ENCODE measurements at places on chromosomes 1 and 21.

DNA sequence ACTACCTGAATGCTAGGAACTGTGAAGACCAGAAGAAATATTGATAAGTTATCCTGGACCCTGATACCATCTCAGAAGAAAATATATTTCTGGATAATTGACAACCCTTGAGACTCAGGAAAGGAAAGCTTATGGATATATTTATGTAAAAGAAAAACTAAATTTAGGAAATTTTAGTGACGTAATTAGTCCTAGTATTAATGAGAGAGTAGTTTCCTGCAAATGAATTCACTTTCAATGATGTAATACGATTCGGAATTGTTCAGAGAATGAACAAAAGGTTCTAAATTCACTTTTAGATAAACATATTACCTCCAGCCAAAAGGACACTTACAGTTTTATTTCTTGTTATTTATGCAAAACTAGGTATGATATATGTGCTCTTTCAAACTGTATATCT lies 1120.1 kb upstream of the NCAM2 start:
- no peak for DNase-seq

- no peak for DNase-seq
Measured at GRCh38 chr1:116690849-116691406, 23.4 kb upstream of the IGSF3 start.

DNA sequence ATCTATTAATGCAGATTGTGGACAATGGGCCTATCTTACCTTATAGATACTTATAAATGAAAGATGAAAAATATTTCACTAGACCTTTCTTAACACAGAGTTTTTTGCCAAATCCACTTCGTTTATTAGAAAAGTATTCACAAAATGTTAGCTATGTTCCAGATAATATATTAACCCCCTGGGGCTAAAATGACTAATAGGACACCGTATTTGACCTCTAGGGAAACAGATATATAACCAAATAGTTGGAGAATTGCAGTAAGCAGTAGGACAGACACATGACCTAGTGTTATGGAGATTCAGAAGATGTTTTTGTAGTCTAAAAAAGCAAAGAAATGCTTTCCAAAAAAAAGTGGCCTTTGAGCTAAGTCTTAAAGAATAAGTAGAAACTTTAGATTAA lies 106.9 kb downstream of the SEC16B start:
- DNase-seq: no peak

GRCh38 chr21:45032977-45033710 lies 41.2 kb upstream of the ADARB1 start:
- no peak for DNase-seq

GRCh38 chr1:47416319-47417169 lies 459 bp downstream of the FOXE3 start:
- no peak for DNase-seq

DNA sequence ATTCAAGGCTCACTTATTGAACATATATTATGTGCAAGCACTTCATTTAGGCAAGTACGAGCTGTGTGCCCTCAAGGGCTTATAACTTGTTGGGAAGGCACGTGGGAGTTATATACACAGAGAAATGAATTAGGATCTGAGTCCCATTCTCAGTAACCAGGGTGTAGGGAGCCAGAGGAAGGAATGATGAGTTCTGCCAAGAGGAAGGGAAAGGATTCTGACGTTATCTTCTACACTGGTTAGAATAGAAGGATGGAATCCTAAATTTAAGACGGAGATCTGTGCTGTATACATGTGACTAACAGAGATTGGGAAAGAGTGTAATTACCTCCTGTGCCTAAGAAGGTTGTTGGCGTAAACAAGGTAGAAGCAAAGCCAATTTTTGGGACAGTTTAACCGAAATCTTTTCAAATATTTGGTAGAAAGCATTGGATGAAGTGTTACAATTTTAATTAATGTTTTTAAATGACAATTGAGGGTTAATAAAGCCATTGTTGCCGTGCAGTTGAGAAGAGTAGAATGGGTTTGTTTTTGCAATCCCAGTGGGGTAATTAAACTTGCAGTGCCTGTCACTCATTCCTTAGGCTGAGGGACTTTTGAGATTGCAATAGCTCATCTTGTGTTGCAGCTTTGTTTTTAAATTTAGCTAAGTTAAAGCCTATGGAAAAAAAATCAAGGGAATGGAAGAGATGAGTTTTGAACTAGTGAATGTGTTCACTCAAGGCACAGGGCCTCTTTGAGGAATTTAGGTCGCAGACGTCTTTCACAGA lies 177.2 kb downstream of the NFIA start:
- no peak for DNase-seq

DNA sequence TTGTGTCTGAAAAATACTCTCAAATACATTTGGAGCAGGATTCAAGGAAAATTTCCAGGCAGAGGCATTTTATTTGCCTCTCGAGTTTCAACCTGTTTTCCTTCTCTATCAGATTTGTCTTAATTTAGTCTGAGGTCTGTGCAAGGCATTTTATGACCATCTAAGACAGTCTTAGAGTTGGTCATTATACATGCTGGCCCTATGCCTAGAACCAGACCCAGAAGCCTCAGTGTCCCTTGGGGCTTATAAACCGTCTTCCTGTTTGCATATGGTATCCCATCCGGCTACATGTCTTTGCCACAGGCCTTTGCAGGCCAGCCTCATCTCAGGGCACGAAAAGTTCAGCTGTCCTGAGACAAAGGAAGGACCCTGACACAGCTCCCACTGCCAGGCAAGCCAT lies 346.1 kb downstream of the SIPA1L2 start:
- DNase-seq: no peak

GRCh38 chr1:240342251-240342625 lies 250.6 kb downstream of the FMN2 start:
- DNase-seq: no peak

- no peak for DNase-seq
Measured at GRCh38 chr1:110291241-110292030, 47.7 kb upstream of the RBM15 start.

DNA sequence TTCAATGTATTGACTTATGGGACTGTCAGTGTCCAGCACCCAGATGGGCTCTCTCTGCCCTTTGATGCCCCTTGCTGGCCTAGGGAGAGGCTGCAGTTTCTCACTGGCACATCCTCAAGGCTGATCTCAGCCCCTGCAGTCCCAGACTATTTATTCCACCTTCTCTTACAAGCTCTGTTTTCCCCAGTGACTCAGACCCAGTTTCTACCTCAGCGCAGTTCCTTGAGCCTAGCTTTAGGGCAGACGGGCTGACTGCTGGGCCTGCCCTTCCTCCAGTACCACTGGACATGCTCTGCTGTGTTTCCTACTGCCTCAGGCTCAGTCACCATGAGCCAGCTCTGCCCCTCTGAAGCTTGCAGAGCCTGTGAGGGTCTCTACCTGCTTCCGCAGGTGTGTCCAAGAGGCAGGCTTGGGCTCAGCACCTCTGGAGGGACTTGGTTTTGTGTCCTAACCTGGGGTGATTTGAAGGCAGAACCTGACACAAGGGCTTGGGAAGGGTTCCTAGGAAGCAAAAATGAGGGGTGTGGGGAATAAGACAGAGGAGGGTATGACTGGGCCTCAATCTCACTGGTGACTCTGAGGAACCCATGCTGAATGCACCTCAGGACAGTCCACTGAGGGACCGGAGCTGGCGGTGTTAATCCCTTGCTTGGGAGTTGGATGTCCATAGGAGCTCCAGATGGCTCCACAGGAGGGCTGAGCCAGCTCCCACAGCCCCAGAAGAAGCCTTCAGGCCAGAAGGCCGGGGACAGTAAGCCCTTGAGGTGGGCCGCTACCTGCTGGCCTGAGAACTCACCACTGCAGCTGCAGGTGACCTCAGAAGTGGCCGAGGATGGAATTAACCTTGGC lies 689.9 kb downstream of the MATN1 start:
- no peak for DNase-seq

DNA sequence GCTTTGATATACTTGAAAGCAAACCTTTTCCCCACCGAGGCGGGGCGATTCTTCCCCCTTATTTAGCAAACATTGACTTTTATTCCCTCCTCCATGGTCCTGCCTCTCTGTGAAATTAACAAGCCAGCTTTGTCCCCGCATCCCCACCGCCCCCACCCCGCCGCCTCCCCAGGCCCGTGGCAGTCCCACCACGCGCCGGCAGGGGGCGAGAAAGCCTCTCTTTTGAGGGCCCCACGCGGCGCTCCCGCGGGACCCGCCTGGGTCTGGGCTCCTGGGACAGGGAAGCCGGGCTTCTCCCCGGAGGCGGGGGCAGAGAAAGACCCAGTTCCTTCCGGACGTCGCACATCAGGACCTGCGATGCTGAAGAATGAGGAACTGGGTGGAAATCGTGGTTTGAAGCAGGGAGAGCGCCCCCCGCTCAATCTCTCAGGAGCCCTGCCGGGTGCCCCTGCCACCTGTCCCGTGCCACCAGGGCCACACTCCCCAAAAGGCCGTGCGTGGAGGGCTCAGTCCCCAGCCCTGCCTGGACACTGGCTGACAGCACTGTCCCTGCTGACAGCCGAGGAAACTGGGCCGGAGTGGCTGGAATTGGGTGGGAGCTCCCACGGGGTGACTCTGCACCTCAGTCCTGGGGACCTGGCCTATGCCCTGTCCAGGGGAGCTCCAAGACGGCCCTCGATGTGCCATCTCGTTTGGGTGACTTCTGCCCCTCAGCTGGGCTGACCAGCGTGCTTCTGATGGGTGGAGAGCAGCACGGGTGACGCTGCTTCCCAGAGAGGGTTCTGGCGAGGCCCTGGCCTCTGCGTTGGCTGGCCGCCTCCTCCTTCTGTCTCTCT lies 8.6 kb upstream of the ACTRT2 start:
- no peak for DNase-seq

GRCh38 chr1:204079608-204079999 lies 6.7 kb downstream of the SOX13 start:
- DNase-seq: no peak

- no peak for DNase-seq
Measured at GRCh38 chr1:8879464-8879921, 1.0 kb upstream of the ENO1 start.

DNA sequence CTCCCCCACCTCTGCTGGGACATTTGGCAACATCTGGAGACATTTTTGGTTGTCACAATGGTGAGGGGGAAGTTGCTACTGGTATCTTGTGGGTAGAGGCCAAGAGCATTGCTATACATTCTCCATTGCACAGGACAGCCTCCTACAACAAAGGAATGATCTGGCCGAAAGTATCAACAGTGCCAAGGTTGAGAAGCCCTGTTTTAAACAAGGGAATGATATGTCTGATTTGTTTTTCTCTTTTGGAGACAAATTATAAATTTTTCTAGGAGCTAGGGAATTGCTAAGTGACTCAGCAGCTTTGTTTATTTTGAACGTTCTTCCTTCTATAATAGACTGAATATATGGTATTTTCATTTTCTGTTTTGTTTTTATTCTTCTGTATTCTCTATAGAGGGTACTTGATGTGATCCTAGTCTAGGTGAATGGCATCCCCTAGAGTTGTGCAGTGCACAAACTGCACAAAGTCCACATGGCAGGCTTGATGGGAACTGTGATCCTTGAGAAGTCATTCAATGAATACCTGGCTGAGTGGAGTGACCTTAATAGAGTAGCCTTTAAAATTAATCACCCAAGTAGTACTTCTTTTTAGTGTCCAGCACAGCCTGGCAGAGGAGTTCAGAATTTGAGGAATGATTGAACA lies 288.6 kb upstream of the USP24 start:
- no peak for DNase-seq

DNA sequence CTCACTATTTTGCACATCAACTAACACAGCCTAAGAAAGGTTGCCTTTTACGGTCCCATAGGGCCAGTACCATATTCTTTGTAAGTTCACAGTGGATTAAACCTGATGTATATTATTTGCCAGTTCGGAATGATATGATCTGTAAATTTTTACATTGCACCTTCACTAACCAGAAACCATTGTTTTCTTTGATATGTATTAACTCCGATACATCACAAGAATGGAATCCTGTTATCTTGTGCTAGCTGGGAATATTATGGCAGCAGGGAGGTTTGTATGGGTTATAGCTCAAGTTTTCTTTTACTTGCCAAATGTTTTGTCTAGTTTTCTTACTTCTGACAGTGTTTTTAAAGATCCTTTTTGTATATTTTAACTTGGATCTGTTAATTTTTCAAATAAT lies 51.4 kb upstream of the S1PR1 start:
- no peak for DNase-seq

DNA sequence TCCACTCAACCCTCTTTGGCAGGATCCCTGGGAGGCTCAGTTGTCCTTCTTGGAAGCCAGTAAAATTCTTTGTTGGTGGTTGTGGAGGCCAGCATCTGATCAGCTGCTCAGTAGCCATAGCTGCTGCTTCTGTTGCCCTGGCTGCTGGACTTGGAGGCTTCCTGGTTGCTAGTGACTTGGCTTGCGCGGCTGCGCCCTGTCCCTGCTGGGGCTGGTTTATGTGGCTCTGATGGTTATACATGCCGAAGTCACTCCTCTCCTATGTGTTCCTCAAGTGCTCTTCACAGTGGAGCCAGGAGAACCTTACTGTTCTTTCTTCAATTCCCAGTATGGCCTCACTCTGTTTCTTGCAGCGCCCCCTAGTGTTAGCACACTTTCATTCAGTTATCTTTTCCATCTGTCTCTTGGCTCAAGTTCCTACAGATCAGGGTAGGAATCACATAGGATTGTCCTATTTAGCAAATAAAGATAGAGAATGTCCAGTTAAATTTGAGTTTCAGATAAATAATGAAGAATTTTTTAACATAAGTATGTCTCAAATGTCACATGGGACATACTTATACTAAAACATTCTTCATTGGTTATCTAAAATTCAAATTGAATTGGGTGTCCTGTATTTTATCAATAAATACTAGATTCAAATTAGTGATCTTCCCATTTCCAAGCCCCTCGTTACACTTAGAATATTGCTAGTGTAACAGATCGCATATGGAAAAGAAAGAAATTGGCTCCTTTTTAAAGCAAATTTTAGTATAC lies 176.5 kb downstream of the TGFB2 start:
- peak; percentile 24 for DNase-seq

- no peak for DNase-seq
Measured at GRCh38 chr21:42374457-42374856, 8.1 kb upstream of the TFF1 start.

GRCh38 chr1:27606708-27607238 lies 2.8 kb upstream of the AHDC1 start:
- DNase-seq: no peak

GRCh38 chr1:187903223-187903622 lies 1074.5 kb downstream of the PLA2G4A start:
- DNase-seq: no peak

- DNase-seq: no peak
Measured at GRCh38 chr1:36824390-36824861, 209.9 kb downstream of the GRIK3 start.

- DNase-seq: no peak
Measured at GRCh38 chr21:38918607-38919346, 113.0 kb downstream of the ETS2 start.

DNA sequence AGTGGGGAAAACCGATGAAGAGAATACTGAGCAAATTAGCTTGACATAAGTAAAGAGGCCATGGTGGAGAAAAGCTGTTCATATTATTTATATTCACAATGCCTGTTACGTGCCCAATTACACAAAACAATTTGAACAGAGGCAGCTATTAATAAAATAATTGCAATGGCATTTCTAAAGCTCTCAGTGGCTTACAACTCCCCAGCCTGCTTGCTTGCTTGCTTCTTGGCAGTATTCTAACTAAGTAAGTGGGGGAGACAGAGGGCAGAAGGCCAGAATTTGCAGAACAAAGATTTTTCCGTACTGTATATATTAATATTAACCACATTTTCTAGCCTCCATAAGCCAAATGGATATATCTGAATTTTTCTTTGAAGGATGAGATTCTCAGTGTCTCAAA lies 12.9 kb downstream of the PTPN14 start:
- DNase-seq: no peak
